Fibroblast of upper back skin (primary cell): ENCODE measurements at places on chromosomes 5 and 9.

DNA sequence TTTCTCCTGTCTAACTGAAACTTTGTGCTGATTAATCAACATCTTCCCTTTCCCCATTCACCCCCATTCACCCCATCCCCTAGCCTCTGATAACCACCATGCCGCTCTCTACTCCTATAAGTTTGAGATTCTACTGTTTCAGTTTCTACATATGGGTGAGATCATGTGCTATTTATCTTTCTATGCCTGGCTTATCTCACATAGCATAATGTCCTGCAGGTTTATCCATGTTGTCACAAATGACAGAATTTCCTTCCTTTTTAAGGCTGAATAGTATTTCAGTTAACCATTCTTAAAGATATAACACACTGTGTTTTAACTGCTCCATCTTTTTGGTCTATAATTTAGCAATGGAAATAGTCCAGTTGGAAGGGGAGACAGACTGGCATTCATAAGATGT, 205.1 kb downstream of the SNCAIP start:
- DNase-seq = no peak

GRCh38 chr9:132247942-132248341, 86.1 kb downstream of the NTNG2 start:
- DNase-seq = no peak

GRCh38 chr9:134339183-134339806, 13.0 kb downstream of the RXRA start:
- DNase-seq = peak; percentile 45

- DNase-seq = no peak
Measured at GRCh38 chr5:35644543-35644942, 26.9 kb downstream of the SPEF2 start.

- DNase-seq = peak; percentile 83
Measured at GRCh38 chr5:167057665-167058064, 1233.8 kb upstream of the WWC1 start.

DNA sequence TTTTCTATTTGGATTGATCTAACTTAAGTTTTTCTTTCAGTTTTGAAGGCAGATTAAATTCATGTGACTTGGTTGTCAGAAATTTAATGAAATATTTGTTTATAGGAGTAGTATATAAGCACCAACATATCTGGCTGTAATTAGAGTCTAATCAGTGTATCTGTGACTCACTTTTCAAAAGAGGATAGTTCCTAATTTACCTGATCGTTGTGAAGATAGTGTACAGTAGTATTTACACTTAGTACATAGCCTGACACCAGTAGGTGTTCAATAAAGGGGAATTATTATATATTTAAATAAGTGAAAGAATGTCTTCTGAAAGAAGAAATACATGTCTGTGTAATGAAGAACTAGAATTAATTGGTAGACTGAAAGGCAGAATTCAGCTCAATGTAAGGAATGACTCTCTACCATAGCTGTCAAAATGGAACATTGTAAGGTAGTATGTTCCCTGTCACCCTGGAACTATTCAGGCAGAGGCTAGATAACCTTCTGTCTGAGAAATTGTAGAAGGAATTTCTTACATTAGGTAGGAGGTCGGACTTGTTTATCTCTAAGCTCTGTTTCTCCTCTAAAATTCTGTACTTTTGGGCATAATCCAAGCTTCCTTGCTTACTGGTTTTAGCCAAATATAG, 8.6 kb downstream of the TGFBR1 start:
- no peak for DNase-seq

DNA sequence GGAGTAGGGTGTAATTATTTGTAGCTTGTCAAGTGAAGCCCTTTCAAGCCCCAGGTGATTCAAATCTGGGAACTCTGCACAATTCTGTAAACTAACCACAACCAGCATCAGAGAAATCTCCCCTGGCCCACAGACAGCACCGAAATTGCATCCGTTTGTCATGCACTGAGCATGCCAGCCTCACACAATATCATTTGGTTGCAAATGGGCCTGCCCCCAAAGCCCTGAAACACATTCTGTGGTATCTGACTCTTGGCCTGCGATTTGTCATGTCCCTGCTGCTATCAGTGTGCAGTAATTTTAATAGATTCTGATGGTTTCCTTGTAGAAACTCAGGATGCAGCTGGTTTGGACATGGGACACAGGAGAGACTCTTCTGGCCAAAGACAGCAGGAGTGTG, 35.3 kb downstream of the SNX24 start:
- DNase-seq = peak; percentile 43

GRCh38 chr5:135891268-135891667, 4.4 kb downstream of the IL9 start:
- DNase-seq = no peak

GRCh38 chr5:140253985-140254384, 48.9 kb downstream of the PFDN1 start:
- DNase-seq = no peak

GRCh38 chr9:33924978-33925797, 108.2 kb downstream of the UBE2R2 start:
- peak; percentile 56 for DNase-seq

- no peak for DNase-seq
Measured at GRCh38 chr5:114702136-114702535, 340.3 kb downstream of the KCNN2 start.

GRCh38 chr5:28234356-28234968, 1196.1 kb upstream of the CDH9 start:
- DNase-seq = peak; percentile 25

DNA sequence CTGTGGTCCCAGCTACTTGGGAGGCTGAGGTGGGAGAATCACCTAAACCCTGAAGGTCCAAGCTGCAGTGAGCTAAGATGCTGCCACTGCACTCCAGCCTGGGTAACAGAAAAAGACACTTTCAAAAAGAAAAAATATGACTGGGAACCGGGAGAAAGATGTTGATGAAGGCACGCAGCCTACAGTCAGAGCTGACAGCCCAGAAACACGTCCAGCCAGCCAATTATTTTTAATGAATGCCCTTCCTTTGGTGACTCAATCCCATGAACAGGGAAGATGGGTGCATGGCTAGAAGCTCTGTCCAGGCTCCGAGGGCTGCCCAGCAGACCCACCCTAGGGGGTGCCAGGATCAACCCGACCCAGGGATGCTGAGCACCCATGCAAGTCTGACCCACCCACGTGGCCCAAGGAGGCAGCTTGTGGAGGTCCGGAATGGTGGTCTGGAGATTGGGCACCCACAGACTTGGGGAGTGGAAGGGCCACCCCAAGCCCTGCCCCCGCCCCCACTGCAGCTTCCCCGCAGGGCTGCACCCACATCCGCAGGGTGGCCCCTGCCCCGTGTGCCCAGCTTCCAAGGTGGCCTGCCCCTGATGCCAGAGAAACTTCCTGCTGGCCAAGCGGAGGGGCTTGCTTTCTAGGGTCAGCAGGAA, 51.0 kb downstream of the ADAMTS2 start:
- no peak for DNase-seq

DNA sequence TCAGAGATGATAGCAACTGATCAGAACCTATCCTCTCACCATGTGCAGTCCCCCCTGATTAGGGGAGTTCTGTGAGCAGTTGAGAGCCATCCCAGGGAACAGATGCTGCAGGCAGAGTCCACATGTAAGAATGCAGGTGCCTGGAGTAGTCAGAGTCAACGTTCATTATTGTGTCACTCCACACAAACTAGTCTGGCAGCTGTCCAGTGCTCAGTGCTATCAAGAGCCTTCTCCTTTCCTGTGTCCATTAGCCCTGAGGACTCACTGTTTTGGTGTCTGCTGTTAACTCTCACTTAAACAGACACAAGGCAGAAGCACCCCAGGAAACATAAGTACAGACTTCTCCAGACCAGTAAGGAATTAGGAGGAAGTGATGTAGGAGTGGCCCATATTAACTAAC, 2.5 kb downstream of the SH3TC2 start:
- DNase-seq = peak; percentile 36

GRCh38 chr9:86723346-86723745, 224.0 kb downstream of the GAS1 start:
- peak; percentile 45 for DNase-seq

- no peak for DNase-seq
Measured at GRCh38 chr9:96492993-96493531, 43.1 kb downstream of the HABP4 start.

DNA sequence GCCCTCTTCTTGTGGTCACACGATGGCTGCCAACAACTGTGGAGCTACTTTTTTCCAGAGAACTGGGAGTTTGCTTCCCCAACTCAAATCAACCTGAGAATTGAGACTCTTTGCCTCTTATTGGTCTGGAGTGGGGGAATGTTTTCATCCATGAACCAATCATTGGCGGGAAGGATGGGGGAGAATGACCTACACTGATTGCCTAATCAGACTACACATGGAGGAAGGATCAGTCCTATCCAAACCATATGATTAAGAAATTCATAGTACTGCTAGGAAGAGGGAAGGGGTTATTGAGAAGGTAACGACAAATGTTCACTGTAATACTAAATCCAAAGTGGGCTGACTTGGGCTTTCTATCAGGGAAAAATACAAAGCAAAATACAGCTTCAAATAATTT, 7.9 kb upstream of the KIF2A start:
- DNase-seq = no peak

DNA sequence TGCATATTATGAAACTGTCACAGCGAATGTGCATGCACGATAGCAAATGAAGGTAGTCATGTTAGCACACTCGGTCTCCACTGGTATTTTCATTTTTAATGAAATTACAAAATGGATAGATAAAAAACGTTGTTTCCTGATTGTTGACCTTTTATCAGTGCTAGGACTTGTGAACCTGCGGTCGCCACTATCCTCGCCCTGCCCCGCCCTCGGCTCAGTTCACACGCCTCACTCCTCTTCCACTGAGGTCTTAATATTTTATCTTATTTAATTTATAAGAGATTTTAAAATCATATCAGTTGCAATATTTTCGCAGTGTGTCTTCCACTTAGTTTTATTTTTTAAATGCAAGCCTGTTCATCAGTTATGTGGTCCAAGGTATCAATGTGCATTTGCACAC, 382.6 kb upstream of the IRX4 start:
- DNase-seq = no peak

DNA sequence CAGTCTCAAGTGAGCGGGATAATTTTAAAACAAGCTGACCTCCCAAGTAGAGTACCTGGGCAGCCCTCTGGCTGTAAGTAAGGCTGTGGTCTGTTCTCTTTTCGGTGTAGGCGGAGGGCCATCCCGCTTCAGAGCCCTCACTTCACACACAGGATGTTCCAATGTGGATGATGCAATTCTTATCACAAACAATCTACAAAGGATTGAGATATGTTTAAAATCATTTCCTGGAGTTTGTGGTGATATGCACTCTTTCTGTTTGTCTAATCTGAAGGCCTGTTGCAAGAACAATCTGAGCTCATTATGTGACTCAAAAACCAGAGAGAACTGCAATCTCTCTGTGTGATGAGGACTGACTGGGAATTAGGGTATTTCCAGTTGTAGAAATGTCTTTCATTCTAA, 42.5 kb downstream of the ITGA2 start:
- DNase-seq = peak; percentile 68

DNA sequence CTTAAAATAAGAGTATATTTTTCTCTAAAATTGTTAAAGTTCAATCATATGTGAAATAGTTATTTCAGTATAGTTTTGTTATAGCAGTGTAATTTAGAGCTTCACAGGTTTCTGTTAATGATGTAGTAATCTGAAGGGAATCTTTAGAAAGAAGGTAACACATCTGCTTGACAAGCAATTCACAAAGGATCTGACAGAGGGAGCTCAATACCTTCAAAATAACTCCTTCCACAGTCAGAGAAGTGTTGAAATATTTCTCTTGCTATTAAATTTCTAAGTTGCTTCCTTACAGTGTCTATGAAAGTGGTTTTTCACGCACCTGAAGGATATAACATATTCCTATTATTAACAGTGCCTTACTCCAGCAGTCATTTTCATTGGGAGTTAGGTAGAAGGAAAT, 44.9 kb downstream of the SLC25A51 start:
- DNase-seq = no peak

- no peak for DNase-seq
Measured at GRCh38 chr9:97153967-97154366, 115.0 kb upstream of the CTSV start.

DNA sequence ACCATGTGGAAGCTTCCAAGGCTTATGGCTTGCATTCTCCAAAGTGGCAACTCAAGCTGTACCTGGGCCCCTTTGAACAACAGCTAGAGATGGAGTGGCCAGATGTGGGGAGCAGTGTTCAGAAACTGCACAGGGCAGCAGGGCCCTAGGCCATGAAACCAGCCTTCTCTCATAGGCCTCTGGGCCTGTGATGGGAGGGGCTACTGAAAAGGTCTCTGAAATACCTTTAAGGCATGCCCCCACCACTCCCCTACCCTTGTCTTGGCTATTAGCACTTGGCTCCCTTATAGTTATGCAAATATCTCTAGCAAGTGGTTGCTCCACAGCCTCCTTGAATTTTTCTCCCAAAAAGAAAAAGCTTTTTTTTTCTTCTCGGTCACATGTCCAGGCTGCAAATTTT, 1014.6 kb downstream of the DTWD2 start:
- no peak for DNase-seq

DNA sequence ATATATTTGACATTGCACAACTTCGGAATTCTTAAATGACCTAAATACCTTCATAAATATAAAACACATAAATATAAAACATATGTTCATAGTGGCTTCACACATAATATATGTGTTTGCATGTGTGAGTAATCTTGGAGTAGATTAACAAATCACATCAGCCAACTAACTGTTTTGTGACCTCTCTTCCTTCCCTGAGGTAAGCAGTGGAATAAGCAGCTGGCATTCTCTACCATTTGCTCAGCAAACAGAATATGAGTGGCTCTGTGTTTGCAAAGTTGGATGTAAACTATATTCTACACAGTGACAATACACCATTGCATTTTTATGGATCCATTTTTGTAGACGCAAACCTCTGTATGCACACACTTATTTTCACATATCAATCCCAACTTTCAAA, 189.9 kb downstream of the ACER2 start:
- DNase-seq = no peak

GRCh38 chr9:85717220-85717619, 24.5 kb downstream of the AGTPBP1 start:
- no peak for DNase-seq

DNA sequence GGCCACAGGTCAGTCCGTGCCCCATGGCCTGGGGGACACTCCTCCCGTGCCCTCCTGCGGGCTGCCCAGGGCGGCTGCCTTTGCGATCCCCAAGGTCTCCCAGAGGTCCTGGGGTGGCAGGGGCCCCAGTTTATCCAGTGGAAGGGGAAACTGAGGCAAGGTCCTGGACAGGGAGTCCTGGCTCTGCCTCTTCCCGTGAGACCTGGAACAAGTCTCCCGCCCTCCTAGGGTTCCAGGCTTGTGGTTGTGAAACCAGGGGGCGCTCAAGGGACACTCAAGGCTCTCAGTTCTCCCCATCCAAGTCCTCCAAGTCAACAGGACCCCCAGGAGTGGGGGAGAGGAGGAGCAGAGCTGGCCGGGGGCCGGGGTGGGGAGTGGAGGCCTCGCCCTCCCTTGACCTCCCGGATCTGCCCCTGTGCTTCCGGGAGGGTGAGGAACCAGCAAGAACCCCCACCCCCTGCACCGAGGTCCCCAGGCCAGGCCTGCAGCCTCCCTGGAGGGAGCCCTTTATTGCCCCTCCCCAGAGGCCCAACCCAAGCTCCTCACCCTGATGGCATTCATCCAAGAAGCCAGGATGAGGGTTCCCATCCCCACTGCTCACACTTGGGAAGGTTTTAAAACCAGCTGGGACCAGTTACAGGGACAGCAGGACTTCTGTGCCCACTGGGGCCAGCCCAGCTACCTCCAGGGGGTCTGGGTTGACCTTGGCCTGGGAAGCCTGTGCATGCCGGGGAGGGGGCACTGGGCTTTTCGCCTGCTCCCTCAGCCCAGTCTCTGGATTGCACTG, 24.7 kb upstream of the TMEM250 start:
- DNase-seq = peak; percentile 16
